ENCODE measurements at places on chromosomes 5 and 9.

DNA sequence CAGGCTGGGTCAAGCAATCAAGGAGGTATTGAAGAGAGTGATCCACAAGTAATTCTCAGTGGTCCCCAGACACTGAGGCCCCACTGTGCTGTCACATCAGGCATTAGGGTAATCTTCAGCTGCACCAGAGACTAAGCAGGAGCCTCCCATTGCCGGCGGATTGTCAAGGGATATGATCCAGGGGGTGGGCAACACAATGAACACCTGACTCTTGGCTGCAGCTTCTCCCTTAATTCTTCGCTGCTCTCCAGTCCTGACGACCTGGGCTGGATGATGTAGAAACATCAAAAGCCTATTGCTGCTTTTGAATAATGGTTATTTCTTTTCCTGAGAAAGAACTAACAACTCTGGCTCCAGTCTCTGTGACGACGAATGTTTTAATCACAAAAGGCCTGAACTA is 78.4 kb upstream of the IFNK start:
- no peak for DNase-seq

- DNase-seq, result no peak
Observed at GRCh38 chr5:128053291-128053954, 30.1 kb upstream of the SLC12A2 start.

- no peak for DNase-seq
Observed at GRCh38 chr5:35717718-35718117, 100.1 kb downstream of the SPEF2 start.

DNA sequence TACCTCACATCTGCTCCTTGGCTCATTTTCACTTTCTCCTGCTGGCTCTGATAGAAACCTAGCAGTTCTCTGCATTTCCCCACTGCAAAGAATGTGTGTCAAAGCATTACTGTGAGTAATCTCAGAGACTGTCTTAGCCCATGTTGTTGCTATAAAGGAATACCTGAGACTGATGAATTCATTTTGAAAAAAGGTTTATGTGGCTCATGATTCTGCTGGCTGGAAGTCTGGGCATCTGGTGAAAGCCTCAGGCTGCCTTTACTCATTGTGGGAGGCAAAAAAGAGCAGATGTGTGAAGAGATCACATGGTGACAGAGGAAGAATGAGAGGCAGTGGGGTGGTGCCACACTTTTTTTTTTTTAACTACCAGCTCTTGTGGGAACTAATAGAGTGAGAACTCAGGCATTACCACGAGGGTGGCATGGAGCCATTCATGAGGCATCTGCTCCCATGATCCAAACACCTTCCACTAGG is 191.6 kb upstream of the CTNND2 start:
- DNase-seq, result no peak

- DNase-seq, result no peak
Observed at GRCh38 chr9:86515221-86515620, 161.0 kb upstream of the TUT7 start.

- DNase-seq, result no peak
Observed at GRCh38 chr5:56412601-56413379, 179.7 kb upstream of the ANKRD55 start.

GRCh38 chr5:52794519-52794918 is 6.8 kb downstream of the ITGA1 start:
- DNase-seq, result no peak

- DNase-seq, result no peak
Observed at GRCh38 chr5:98108497-98108896, 665.0 kb upstream of the RGMB start.

DNA sequence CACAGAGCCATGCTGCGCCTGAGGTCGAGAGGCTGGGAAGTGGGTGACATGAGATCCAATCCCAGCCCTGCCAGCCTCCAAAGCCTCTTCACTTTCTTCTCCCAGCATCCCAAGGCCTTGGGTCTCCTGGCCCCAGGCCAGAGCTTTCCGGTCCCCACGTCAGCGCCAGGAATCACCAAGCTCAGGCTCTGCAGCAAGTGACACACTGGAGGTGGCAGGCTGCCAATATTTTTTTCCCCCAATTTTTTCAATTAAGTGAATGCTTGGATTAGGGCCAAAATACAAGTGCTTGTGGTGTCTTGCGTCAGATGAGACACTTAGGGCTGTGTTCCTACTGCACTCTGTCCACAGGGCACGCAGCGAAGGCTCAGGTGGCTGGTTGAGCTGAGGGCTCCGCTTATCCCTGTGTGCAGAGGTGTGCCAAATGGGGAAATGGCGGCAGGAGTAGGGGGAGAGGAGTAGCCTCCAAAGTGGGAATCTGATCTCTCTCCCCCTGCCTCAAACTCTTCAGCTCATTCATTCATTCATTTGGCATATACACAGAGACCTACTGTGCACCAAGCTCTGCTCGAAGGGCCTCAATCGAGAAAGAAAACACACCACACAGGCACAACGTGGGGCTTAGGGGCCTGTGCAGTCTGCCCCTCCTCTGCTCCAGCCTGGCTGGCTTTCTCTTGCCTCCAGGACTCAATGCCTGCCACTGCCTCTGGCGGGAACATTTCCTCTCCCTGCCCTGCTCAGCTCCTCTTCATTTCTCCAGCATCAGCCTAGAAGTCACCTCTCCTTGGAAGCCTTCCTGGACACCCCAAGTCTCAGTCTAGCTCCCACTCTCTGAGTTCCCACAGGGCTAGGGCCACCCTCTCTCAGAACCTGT is 16.6 kb downstream of the SH3PXD2B start:
- DNase-seq, result no peak

All from stimulated activated CD8-positive, alpha-beta memory T cell treated with anti-CD3 and anti-CD28 coated beads, Interleukin-2, amount 100 ng/mL, for 1 hour (primary cell).